CD8-positive, alpha-beta memory T cell (primary cell): ENCODE measurements at places on chromosomes 2 and 18. TPM values are rescaled to one million over a fixed set of nuclear protein-coding genes. Genes with fewer than 3 reads are reported as not detected.

DNA sequence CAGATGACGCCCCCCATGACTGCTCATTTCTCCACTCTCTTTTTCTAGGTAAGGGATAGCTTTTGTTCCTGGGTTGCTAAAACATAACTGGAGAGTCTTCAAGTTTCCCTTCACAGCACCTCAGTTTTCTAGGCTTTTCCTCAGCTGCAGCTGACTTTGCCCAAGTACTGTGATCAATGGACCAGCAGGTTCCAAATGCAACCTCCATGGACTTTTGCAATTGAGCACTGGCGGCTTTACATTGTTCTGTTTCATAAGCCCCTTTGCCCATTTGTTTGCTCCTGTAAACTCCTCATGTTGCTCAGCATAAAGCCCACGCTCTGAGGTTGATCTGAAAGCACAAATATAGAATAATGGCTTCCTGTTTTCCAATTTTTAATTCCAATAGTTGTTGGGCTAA lies 291.6 kb downstream of the IRS1 start:
- no peak for DNase-seq

- DNase-seq: no peak
Measured at GRCh38 chr2:98801286-98801685, 70.4 kb upstream of the MGAT4A start.

- DNase-seq: no peak
Measured at GRCh38 chr18:51076503-51076902, 46.5 kb downstream of the SMAD4 start.

DNA sequence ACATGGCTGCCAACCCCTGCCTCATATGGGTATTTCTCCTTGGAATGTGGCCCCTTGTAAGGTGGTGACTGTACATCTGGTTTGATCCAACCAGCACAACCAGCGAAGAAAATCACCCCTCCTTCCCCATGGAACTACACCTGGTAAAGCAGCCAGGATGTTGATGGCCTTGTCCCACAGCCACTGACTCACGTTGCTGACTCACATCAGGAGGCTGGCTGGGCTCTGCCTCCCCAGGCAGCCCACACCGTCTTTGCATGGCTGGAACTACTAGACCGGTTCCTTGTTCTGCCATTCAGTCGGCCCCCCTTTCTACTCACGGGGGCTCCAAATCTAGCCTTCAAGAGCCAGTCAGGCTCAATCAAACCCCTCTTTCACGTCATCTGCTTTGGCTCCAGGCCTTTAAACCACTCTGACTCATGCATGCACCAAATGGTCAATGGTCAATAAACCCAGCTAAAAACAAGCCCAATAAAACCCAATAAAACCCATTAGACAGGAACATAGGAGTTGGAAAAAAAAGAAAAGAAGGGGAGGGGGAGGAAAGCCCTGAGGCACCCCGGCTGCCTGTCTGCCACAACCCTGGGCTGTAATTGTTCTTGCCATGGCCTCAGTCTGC lies 114.8 kb downstream of the PLB1 start:
- no peak for DNase-seq

DNA sequence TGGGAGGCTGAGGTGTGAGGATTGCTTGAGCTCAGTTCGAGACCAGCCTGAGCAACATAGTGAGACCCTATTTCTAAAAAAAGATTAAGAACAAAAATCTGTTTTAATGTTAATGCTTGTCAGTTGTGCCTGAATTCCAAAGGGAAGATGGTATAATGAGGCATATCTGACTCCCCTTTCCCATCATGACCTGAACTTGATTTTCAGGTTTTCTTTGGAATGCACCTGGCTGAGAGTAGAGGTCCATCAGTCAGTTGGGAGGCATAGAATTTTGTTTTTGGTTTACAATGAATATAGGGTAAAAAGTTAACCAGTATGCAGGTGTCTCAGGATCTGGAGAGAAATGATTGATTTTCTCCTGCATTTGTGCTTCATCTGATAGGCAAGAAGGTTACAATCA lies 20.4 kb downstream of the RPIA start:
- no peak for DNase-seq

DNA sequence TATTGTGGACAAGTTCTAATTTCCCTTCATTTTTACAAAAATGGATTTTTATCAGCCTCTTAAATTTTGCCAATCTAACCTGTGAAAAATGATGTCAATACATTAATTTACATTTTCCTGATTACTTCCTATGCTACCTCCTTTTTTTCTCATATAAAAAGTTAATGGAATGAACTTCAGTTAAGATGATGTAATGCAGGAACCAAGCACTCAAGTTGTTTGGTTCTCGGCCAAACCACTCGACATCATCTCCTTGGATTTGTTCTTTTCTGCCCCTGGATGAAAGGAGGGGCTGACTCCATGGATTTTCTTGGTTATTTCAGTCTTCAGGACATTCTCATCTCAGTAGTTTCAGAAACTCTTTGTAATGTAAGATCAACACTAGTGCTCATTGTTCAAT lies 253.1 kb upstream of the NXPH2 start:
- DNase-seq: no peak

GRCh38 chr2:232264081-232264480 lies 114.5 kb upstream of the ALPP start:
- no peak for DNase-seq

- no peak for DNase-seq
Measured at GRCh38 chr2:54207666-54208195, 48.3 kb downstream of the TSPYL6 start.

DNA sequence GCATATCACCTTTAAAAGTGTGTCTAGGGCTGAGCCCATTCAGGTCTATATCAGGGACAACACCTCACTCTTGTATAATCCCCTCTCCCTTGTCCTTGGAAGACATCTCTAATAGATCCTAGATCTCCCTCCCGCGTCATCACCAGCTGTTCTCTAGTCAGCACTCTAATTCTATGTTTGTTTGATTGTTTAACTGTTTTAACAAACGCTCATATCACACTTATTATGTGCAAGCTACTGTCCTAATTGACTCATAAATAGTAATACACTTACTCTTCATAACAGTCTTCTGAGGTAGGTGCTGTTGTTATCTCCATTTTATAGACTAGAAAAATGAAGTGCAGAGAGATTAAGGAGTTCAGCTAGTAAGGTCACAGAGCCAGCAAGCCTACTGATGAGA lies 1.6 kb upstream of the ERMN start:
- DNase-seq: no peak

DNA sequence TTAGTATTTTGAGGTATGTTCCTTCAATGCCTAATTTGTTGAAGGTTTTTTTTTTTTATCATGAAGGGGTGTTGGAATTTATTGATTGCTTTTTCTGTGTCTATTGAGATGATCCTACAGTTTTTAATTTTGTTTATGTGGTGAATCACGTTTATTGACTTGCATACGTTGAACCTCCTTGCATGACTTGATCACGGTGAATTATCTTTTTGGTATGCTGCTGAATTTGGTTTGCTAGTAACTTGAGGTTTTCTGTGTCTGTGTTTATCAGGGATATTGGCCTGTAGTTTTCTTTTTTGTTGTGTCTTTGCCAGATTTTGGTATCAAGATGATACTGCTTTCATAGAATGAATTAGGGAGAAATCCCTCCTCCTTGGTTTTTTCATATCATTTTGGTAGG lies 23.9 kb downstream of the CLIP4 start:
- DNase-seq: no peak

The PLEKHH2 gene
- total RNA-seq: 0.48 TPM

The DTNA gene
- total RNA-seq: not detected

The FAP gene
- total RNA-seq: not detected

The TNS1 gene
- total RNA-seq: 1.1 TPM

The GNAL gene
- total RNA-seq: 0.38 TPM

The ZC3H8 gene
- total RNA-seq: 32.0 TPM

The ID2 gene
- total RNA-seq: 162 TPM
